ENCODE measurements at places on chromosomes 16 and 17.
A peak's percentile ranks its signal among the peaks of the same experiment; 100 is the strongest.

GRCh38 chr16:35794896-35795295 is 2335.5 kb downstream of the TP53TG3F start:
- DNase-seq = no peak

- DNase-seq = peak; percentile 70
Measured at GRCh38 chr17:7745748-7746470, 28.4 kb downstream of the DNAH2 start.

DNA sequence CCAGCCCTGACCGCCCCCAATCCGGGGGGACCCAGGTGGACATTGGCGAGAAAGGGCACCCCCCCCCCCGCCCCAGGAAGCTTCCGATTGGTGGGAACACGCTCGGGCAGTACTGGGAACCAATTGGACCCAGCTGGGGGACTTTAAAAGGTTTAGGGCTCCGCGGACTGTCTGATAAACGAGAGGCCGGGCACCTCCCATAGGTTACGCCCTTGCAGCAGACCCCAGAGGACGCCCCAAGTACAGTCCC is 245 bp downstream of the TMEM256 start:
- peak; percentile 63 for DNase-seq

- DNase-seq = no peak
Measured at GRCh38 chr17:78919861-78920450, 5.2 kb downstream of the TIMP2 start.

GRCh38 chr16:17691106-17691898 is 220.5 kb upstream of the XYLT1 start:
- DNase-seq = no peak

DNA sequence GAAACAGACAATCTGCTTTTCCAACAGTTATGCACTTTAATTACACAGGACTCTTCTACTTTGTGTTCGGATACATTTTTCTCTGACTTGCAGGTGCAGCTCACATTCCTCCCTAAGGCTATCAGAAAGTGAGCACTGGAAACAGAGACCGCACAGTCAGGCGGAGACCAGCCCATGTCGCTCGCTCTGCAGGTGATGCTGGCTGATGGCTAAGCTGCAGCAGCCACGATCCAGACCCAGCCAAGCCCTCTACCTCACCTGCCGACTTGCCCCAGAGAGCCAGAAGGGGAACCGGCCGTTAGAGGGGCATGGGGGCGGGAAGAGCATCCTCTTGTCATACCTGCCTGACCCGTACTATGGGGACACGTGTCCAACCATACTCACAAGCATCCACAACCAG is 33.8 kb downstream of the MAP1LC3B start:
- DNase-seq = no peak

DNA sequence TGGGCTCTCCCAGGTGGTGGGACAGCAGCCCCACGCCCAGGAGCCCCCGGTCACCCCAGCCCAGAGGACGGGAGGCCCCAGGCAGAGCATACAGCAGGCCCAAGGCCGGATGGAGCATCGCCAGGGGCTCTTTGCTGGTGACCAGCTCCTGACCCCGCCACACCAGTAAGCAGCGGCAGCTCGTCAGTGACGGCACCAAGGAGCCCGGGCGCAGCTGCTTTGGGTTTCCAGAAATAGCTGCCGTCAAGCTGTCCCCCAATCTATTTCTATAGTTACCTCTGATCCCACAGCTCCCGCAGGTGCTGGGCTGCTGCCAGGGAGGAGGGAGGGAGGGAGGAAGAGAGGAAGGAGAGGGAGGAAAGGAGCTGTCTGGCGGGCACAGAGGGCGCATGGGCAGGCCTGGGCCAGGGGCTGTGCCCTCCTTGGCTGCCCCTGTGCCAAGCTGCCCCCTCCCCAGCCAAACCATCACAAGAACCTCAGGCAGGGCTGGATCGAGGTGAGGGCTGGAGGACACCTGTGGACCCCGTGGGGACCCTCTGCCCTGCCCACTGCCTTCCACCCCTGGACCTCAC is 10.8 kb upstream of the RASD1 start:
- DNase-seq = no peak

- DNase-seq = no peak
Measured at GRCh38 chr16:49200223-49200820, 81.3 kb downstream of the CBLN1 start.
